ENCODE measurements at places on chromosomes 16 and 17. TPM values are rescaled to one million over a fixed set of nuclear protein-coding genes. Genes with fewer than 3 reads are reported as not detected.

- no peak for DNase-seq
Observed at GRCh38 chr16:20084624-20085226, 11.0 kb upstream of the GPR139 start.

- DNase-seq = no peak
Observed at GRCh38 chr17:37823996-37824395, 79.1 kb upstream of the HNF1B start.

DNA sequence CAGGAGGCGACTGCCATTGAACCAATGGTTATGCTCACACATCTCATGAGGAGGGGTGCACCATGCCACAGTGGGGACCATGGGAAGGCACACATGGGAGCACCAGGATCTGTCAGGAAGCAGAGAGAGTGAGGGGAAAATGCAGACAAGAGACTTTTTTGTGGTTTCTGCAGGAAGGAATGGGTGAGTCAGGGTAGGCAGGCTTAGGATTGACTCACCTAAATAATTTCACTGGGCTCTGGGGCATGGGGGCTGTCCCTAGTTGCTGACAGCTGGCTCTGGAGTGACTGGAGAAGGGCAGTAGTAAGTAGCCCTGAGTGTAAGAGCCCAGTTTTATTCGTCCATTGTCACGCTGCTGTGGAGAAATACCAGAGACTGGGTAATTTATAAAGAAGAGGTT is 202.4 kb downstream of the AXIN2 start:
- no peak for DNase-seq

DNA sequence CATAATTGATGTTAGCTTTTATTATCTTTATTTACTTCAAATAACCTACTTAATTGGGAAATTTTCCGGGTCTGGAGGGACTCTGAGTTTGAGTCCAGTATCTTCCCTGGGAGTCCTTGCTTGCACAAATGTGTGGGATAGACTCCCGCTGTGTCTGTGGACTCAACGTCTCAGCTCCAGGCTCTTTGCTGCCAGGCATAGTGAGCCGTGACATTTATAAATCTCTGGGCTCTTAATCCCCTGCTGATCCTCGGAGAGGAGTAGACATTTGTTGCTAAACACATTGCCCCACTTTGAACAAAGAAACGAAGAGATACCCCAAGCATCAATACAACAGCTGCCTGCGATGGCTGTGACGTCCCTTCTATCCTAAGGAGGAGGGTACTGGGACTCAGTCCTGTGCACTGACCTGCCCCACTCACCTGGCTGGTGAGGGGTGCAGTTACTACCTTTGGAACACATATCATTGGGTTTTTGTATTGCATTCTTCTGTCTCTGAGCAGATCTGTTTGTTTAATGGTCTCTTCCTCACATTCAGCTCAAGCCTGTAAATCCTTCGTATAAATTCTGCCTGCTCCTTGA is 316.9 kb downstream of the HAPSTR1 start:
- no peak for DNase-seq

GRCh38 chr17:8884336-8884990 is 17.0 kb upstream of the PIK3R6 start:
- no peak for DNase-seq

SMIM22 gene
- polyA plus RNA-seq = 3.6 TPM

SLC47A2 gene
- 9.0 TPM for polyA plus RNA-seq

CD300LG gene
- 1.3 TPM for polyA plus RNA-seq

MIEF2 gene
- 18.0 TPM for polyA plus RNA-seq

CSH1 gene
- 3.7 TPM for polyA plus RNA-seq

RPRML gene
- not detected for polyA plus RNA-seq

POLR2A gene
- polyA plus RNA-seq = 131 TPM

All from renal cortex interstitium (tissue), 15 donors.